ENCODE measurements at places on chromosomes 12 and 14.

GRCh38 chr14:24990050-24990449 lies 59.9 kb downstream of the STXBP6 start:
- DNase-seq, result no peak

DNA sequence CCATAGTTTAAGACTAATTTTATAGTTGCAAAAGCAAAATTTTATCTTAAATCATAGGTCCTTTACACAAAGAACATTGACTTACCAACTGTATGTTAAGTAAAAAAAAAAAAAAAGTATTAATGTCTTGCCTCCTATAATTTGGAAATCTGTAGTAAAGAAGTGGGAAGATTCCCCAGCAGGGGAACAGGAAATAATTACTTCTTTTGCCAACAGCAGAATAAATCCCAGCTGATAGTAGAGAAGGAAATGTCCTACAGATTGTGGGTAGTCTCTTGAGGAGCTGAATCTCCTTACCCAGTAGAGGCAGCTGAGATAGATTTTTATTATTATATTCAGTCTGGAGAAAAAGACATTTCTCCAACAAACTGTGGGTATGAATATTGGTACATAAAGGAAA lies 193.7 kb downstream of the SLC6A15 start:
- DNase-seq, result no peak

GRCh38 chr12:108565976-108566375 lies 3.6 kb downstream of the ISCU start:
- DNase-seq, result peak; percentile 87

- DNase-seq, result no peak
Observed at GRCh38 chr14:96584907-96585671, 82.9 kb downstream of the PAPOLA start.

- no peak for DNase-seq
Observed at GRCh38 chr12:14989790-14990189, 16.9 kb downstream of the PDE6H start.
